ENCODE measurements at places on chromosomes 7 and 10. TPM values are rescaled to one million over a fixed set of nuclear protein-coding genes. Genes with fewer than 3 reads are reported as not detected.

GRCh38 chr7:5634107-5634950, 147.1 kb downstream of the RNF216 start:
- ATAC-seq = no peak

The STN1 gene
- total RNA-seq = 31.3 TPM

The TSPAN12 gene
- total RNA-seq = 0.92 TPM

The SFTPA1 gene
- 0.32 TPM for total RNA-seq

Measured in esophagus mucosa (tissue), 1 donor.